WTC11 (cell line): ENCODE measurements at places on chromosomes 5 and 9.

- no peak for DNase-seq
Observed at GRCh38 chr5:45622365-45622764, 73.8 kb downstream of the HCN1 start.

DNA sequence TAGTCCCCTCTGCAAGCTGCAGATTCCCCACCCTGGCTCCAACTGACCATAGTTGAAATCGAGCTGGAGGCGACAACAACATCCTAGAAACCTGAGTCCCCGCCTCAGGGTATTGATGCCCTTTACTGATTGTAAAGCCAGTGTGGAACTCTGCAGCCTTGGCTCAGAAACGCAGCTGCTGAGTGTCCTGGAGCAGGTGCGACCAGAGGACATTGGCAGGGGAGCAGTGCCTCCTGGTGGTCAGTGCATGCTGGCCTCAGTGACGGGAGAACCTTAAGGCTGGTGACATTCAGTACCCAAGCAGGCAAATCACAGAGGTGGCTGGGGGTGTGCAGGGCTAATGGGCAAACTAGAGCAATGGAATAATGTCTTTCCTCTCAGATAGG lies 20.4 kb upstream of the ZNF354B start:
- DNase-seq: peak; percentile 90

DNA sequence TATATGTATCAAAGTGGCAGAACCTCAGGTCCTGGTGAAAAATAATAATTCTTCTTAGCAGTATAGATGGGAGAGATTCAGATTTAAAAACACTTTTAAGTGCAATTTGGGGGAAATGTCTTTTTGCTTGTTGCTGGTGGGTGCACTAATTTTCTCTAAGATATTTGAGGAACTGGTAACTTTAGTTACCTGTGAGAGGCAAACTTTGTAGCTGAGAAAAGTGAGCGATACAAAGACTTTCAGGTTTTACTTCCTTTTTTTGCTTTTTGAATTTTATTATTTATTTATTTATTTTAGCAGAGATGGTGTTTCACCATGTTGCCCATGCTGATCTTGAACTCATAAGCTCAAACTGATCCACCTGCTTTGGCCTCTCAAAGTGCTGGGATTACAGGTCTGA lies 303.1 kb upstream of the PTGER4 start:
- no peak for DNase-seq

DNA sequence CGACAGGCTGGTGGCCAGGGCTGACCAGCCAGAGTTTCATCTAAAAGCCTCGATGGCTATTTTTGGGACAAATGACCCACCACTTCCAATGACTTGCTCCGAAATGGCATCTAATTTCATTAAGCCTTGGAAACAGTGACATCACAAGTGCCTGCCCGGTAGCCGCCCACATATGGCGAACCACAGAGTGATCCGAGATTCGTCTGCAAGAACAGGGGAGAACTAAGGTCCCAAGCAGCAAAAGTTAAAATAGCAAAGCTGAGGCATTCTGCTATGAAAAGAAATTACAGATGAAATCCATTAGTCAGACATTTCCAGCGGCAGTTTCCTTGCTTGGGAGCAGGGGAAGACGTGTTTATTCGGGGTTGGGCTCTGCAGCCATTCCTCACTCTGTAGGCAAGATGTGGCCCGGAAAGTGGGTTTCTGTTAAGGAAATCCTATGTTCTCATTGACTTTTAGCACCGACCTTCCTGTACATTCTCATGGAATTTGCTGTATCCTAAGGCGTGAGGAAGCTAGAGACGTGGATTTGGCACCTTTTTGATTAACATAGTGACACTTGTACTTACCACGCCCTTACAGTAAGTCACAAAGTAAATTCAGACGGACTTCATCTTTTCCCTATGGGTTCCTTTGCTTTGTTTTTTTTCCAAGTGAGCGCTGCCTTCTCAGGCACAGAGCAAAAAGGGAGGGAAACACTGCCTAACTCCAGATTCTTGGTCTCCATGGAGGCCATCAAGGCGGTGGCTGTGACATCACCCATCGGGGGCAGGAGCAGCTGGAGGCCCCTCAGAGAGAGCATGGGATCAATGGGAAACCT lies 45.1 kb downstream of the ERGIC1 start:
- DNase-seq: no peak

DNA sequence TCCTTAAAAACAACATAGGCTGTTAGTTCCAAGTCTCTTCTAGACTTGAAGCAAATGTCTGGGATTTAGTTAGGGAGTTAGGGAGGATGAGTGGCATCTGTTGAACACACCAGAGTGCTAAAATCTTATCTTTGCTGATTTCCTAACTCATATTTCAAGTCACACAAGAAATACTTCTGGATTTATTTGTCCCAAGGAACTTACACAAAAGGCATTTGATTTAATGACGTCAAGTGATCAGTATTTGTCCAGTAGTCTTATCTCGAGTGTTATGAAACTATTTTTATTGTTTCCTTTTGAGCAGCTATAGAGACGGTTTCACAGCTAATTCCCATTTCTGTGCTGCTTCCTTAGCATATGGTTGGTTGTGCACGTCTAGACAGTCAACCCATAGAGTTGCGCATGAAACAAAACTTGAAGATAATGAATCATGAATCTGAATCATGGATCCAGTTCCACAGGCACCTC lies 140.5 kb upstream of the TUT7 start:
- DNase-seq: no peak

DNA sequence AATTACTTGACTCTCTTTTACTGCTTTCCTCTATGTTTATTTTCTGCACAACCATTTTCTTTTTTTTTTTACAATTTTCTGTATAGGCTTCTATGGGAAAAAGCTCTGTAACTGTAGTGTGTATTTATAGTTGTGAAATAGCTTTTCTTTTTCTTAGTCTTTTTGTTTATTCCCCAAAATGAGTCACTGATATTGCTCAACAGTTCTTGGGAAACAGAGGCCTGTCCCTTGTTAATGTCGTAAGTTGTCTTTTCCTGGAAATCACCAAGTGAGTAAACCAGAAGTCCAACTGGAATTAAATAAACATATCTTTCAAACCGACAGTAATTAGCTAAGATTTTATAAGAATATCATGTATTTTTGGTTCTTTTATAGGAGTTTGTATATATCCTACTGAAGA lies 325.1 kb upstream of the PRR16 start:
- no peak for DNase-seq

DNA sequence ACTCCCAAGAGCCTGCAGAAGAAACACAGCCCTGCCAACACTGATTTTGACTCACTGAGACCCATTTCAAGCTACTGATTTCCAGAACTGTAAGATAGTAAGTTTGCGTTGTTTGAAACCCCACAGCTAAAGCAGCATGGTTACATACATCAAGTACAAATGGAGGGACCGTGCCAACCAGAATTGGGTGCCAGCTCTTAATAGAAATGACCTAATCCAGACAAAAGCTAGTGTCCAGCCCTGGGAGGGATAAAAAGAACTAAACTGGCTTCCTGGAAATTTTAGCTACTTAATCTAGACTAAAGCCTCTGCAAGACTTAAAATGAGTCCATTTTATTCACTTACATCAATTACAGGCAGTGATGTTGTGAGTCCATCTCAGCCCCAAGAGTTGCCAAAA lies 122.6 kb downstream of the ADAMTS12 start:
- no peak for DNase-seq

DNA sequence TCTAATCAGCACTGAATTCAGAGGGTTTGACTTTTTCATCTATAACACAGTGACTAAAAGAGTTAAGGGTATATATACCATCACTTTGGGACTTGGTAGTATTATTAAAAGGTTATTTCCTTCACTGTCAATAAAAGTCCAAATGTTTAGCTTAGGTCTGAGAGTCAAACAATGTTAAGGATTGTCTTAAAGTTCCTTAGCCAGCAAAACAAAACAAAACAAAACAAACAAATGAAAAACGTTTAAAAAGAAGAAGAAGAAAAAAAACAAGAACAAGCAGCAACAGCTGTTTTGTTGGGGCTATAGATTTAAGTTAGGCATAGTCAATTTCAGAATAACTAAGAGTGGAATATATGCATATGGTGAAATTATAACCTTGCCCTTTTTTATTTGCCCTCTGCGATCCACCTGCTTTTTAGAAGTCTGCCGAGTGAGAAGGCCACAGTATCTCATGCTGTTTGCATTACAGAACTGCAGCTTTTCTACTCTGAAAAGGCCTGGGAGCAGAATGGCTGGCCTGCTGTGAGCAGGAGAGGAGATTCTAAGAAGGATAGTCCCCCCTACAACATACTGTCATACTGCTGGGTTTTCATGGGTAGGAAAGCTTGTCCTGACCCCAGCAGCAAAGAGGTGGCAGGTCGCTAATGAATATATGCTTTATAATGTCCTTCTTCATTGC lies 141.7 kb downstream of the NTRK2 start:
- DNase-seq: no peak

- no peak for DNase-seq
Observed at GRCh38 chr5:75018805-75019587, 33.4 kb downstream of the GCNT4 start.

- DNase-seq: no peak
Observed at GRCh38 chr5:123438902-123439301, 15.7 kb upstream of the CEP120 start.

- no peak for DNase-seq
Observed at GRCh38 chr9:16883586-16883985, 13.1 kb upstream of the BNC2 start.

- DNase-seq: peak; percentile 28
Observed at GRCh38 chr5:893137-893506, 438 bp downstream of the TRIP13 start.

DNA sequence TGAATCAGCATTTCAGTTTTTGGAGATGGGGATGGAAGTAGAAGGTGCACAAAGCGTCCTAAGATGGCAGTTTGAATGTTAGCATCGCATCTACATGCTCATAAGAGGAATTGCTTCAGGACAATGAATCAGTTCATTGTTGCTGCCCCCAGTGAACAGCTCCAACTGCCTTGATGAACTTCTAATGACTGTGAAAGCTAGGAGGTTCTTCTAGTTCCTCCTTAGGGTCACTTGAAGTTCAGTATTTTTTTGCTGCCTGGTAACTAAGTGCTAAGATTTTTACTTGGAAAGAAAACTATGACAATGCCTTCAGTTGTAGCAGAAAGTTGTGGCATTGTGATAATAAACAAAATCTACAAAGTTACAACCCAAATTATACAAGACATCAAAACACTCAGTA lies 271.6 kb downstream of the RAB3C start:
- DNase-seq: no peak

DNA sequence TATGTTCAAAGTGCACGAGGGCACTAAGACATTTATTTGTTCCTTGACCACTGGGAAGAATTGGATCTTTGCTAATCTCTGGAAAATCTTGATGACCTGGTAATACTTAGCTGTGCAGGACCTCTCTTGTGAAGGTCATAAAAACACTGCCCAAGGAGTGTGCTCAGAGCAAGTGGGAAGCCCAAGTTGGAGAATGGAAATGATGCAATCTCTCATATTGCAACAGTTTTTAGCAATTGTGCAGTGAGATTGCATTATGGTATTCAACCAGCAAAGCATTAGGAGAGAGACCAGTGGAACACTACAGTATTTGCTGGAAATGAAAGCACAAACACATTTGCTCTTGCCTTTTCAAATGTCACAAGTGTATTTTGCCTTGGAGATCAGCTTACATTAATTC lies 34.5 kb downstream of the TXNDC8 start:
- DNase-seq: no peak
